Cortex of kidney (tissue), 1 donor: ENCODE measurements at places on chromosomes 7 and 10.

GRCh38 chr7:116859323-116859722 lies 3.1 kb upstream of the CAPZA2 start:
- DNase-seq, result no peak

- no peak for DNase-seq
These were observed 7.6 kb upstream of the TMEM236 start for GRCh38 chr10:17744341-17744861.

DNA sequence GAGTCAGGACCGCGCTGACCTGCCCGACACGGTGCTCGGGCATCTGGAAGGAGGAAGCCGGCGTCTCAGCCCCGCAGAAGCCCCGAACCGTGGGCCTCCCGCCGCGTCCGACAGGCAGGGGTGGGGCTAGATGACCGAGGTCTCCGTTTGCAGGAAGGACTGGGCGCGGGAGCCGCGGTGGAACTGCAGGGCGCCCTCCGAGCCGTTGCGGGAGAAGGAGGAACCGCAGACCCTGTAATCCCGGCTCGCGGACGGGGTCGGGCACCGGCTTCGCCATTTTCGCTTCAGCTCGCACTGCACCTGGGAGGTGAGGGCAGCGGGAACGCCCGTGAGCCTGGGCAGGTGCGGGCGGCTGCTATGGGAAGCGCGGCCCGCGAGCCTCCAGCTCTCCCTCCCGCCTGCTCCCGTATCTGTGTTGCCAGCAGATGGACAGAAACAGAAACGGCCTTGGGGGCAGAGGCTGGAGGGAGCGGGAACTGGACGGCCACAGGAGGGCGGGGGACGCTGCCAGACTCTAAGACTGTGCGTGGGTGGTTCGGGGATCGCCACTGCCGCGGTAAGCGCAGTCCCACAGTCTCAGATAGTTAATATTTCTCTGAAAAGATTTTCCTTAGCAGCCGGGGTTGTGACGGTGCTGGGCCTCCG lies 114.1 kb downstream of the VIPR2 start:
- DNase-seq, result no peak

GRCh38 chr7:142516038-142516501 lies 233.2 kb upstream of the PRSS1 start:
- no peak for DNase-seq

DNA sequence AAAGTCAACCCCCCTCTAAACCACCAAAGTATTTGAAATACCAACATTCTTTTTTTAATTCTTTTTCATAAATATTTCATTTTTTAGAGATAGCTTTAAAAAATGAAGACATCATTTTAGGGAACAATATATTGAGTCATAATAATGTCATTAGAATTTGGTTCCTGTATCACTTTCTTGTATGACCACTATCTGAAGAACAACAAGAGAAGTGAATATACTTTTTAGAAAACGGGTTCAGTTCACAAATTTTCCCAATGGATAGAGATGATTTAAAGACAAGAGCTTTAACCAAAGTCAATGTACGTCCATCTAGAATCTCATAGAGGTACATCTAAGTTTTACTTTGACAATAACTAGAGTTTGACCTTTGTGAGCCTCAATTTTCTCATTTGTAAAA lies 48.2 kb downstream of the CUBN start:
- DNase-seq, result no peak

- DNase-seq, result no peak
These were observed 25.6 kb downstream of the IRF5 start for GRCh38 chr7:128963327-128963757.

- no peak for DNase-seq
These were observed 7.4 kb downstream of the PPRC1 start for GRCh38 chr10:102140218-102140617.

DNA sequence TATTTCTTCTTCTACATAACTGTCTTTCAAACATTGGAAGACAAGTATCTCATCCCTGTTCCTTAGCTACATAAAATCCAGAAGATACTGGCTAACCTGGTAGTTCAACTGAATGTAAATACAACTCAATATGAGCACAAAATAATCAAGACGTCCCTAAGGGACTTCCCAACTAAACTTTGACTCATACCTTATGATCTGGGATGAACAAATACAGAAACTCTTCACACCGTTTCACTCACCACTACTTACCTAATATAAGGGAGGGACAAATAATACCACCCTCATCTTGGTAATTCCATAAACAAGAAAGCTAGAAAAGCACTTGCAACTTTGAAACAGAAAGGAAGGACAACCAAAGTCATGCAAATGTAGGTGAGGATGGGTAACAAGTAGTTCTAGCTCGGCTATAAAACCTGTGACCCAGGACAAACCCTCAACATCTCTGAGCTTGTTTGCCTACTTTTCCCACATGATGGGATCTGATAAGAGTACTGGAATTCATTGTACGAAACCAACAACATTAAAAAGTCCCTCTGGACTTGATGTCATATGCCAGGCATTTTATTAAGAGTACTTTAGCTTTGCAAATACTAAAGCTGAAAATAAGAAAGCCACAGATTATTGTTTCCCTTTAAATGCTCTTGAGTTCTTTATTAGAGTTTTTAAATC lies 121.9 kb downstream of the STRA8 start:
- no peak for DNase-seq

DNA sequence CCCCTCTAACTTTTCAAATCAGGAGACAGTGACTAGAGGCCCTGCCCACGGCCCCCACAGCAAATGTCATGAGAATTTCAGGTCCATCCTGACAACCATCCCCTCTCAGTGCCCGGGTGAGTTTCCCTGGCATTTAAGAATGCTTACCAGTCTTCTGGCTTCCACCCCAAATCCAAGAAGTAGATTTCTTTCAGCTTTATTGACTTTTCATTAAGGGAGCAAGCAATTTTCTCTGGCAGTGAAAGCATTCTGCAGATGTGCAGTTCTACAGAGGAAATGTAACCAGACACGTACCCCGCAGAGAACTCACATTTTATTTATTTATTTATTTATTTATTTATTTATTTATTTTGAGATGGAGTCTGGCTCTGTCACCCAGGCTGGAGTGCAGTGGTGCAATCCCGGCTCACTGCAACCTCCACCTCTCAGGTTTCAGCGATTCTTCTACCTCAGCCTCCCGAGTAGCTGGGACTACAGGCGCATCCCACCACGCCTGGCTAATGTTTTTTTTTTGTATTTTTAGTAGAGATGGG lies 120.9 kb upstream of the KCTD7 start:
- DNase-seq, result no peak

- DNase-seq, result no peak
These were observed 272.7 kb downstream of the TWIST1 start for GRCh38 chr7:18844735-18845134.

GRCh38 chr7:156892081-156892800 lies 742 bp downstream of the LMBR1 start:
- no peak for DNase-seq

DNA sequence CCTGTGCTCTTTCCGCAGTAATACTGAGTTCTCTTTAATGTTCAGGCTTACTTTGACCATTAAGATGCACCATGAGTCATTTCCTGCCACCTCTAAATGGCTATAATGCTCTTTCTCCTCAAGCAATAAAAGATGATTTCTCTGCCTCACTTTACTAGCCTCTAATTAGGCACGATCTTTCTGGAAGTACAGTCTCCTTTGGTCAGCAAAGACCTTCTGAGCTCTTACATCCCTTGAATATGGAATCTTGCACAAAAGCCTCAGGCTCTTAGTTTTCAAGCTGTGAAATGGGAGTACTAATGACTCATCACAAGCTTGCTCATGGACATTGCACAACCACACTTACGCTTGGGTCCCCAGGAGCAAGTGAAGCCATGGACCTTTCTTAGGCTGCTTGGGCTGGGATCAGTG lies 85.9 kb downstream of the FRMD4A start:
- no peak for DNase-seq

- DNase-seq, result no peak
These were observed 38.0 kb upstream of the TARP start for GRCh38 chr7:38311329-38311937.

DNA sequence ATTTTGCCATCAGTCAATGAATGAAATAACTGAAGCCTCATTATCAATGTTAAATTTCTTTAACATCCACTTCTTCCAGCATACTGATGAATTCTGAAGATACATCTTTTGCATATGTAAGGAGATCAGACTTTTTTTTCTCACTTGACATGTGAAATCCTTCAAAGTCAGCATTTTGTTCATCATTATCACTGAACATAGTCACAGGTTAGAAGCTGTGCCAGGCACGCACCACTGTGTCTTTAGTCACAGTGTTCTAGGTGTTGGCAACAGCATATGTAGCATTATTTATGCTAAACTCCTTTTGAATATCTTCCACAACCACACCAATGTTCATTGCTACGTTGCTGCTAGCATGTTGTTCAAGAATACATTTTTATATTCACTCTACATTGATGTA lies 424.2 kb upstream of the LRGUK start:
- no peak for DNase-seq

DNA sequence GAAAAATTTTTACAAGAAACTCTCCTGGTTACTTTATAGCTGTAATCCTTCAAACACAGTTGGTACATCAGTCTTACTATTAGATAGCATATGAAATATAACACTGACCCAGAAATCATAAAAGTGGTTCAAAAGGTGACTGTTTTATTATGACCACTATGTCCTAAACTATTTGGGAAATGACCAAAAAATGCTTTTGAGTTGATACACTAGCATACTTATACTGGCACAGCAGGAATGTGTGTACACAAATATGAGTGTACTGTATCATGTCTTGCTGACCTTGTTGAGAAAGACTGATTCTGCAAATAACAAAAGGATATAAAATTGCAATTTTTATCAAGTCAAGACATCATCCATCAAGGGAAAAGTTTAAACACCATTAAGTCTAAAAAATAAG lies 24.3 kb downstream of the CSTF2T start:
- DNase-seq, result no peak

DNA sequence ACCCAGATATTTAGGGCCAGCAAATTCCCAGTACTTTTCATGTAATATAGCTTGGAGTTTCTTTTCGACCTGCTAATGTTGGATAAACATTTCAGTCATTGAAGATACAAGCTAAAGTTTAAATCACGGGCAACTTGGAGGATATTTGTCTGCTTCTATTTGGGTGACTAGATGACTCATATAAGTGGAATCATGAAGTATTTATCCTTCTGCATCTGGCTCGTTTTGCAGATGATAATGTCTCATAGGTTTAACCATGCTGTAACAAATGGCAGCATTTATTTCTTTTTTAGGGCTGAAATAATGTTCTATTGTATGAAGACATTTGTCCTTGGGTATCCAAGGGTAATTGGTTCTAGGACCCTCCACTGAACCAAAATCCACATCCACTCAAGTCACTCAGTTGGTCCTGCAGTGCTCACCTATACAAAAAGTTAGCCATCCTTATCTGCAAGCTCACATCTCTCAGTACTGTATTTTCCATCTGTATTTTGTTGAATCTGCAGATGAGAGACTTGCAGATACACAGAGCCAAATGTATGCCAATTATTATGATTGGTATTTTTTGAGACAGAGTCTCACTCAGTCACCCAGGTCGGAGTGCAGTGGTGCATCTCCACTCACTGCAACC lies 187.2 kb upstream of the CSTF2T start:
- no peak for DNase-seq

DNA sequence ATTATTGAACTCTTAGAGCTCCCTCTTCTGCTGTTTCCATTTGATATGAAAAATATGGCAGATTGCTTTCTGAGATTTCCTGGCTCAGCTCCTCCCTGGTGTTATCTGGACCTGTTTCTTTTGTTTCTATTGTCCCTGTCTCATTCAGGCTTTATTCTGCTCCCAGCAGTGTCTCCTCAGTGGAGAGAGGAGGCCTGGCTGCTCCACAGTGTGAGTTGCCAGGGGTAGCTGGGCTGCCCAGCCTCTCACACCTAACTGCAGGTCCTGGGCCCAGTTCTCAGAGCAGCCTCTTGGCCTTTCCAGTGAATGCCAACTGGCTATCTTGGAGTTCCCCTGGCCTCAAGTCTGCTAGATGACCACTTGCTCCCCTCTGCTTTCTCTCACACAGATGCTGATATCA lies 127.0 kb downstream of the VPS41 start:
- no peak for DNase-seq

DNA sequence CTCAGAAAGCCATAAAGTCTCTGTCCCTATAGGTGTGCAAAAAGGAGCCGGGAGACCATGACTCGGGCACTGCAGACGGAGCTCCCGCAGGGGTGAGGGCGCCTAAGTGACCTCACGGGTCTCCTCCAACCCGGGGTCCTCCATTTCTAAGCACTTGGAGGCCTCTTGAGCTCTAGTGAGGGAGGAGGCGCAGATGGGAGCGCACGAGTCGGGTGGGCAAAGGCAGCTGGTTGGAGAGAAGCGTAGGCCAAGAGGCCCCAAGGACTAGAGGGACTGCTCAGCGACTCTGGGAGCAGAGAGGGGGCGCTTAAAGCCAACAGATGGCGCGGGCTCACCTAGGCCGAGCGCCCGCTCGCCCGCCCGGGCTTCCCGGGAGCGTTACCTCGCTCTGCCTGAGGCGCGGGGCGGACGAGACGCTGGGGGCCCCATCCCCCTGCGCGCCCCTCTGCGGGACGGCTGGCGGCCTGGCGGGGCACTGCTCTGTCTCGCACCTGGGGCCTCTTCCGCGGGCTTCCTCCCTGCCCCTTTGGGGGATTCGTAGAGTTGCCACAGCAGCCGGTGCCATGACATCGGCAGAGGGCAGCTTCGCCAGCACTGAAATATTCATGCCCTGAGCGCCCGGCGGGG lies 523 bp upstream of the CDH23 start:
- no peak for DNase-seq
